ENCODE measurements at places on chromosomes 11 and 22.

GRCh38 chr11:65651589-65652510, 10.9 kb downstream of the RELA start:
- DNase-seq: no peak

DNA sequence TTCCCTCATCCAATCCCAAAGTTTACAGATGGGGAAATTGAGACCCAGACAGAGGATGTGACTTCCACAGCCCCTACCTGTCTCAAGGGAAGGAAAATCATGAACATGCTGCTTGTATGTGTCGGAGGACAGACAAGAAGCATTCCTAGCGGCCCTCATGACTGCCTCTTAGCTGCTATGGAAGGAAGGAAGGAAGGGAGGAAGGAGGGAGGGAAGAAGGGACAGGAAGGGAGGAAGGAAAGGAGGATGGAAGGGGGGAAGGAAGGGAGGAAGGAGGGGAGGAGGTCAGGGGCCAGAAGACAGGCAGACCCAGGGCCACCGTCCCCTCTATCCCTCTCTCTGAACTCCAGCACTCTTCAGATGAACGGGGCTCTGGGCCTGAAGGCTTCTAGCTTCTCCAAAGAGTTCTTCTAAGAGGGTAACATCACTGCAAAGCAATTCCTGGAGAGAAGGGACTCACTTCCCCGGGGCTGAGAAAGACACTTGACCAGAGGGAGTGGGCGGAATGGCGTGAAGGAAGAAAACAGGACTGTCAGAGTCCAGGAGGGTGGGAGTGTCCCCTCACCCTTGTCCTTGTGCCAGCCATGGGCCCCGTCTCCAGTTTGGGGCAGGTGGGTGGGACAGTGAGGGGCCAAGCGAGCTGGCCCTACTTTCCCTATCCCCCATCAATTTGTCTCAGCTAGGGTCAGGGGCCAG, 149.4 kb downstream of the FEZ1 start:
- no peak for DNase-seq

DNA sequence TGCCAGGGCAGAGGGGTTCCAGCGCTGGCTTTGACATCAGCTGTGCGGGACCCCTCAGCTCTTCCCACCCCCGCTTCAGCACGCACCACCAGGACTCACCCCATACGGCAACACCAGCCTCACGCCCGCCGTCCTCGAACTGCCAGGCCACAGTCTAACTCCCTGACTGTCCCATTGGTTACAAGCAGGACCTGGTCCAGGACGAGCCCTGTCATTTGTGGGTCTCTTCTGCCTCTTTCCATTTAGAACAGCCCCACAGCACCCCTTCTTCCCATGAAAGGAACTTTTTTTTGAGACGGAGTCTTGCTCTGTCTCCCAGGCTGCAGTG, 81.7 kb downstream of the PHF21B start:
- DNase-seq: no peak

DNA sequence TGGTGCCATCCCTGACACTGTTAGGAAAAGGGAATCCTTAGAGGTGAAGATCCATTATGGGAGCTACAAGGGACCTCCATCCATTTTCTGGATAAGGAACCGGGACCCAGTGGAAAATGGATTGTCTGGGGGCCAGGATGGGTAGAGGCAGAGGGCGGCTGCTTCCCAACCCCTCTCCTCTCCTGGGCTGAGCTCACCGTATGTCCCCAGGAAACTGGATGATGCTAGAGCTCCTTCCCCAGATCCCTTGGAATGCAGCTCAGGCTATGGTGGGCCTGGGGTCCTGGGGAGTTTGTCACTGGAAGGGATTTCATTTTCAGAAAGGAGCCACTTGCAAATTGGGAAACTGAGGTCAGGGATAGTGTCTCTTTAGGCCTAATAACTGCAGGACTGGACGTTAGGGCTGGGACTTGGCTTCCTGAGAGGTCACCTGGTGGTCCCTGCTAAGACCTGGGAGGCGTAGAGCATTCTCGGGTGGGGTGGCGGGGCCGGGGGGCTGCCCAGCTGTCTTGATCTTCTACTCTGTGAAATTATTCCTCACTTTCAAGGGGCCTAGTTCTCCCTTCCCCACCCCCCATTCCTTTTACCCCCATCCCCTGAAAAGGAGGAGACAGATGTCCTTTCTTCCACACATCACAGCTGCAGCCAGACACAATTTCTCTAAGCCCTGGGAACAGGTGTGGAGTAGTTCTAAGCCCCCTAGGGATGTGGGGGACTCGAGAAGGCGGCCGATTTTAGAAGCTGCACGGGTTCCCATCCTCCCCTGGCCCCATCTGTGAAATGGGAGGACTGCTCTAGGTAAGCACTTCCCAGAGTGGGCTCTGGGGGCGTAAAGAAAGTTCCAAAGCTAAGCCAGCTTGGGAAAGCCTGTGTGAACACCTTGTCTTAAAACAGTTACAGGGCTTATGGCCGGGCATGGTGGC, 99.8 kb downstream of the PKNOX2 start:
- DNase-seq: no peak

DNA sequence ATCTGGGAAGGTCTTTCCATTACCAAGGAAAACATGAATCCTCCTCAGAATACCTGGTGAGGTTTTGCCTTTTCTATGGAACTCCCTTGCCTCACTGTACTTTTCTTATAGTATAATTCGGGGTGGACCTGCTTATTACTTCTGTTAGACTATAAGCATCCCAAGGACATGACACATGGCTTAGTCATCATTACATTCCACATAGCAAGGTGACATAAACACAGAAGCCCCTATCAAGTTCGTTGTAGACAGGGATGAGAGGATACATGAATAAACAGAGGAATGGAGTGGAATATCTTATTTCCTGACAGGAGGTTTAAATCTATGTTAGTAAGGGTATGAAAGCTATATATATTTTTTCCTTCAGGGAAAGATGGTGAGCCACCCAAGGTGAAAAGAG, 532.2 kb upstream of the CCDC90B start:
- DNase-seq: peak; percentile 46

DNA sequence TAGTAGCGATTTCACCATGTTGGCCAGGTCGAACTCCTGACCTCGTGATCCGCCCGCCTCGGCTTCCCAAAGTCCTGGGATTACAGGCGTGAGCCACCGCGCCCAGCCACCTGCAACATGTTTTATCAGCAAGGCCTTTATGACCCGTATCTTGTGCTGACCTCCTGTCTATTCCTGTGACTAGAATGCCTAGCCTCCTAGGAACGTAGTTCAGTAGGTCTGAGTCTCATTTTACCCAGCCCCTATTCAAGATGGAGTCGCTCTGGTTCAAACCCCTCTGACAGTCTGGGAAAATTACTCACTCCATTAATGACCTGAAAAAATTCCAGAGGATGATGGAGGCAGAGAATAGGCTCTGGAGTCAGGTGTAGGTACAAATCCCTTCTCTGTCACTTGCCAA, 30.0 kb upstream of the CXCR5 start:
- DNase-seq: no peak

GRCh38 chr11:74004046-74004695, 4.7 kb downstream of the UCP3 start:
- DNase-seq: no peak

DNA sequence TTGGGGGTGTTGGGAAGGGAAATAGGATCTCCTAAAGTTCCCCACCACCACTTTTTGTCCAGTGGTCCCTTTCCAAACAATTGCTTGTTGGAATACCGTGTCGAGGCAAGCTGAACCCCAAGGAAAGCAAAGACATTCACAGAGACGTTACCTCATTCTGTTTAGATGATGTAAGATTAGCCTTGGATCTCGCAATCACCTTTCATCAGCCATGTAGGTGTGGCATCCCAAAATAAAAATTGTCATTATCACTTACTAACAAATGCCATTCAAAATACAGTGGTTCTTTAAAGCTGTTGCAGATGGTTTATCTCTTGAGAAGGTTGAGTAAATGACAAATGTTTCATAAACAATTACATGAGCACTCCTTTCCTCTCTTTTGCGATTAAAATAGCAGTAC, 86.5 kb upstream of the SLC25A18 start:
- DNase-seq: no peak

Data from fibroblast of skin of back (primary cell).